ENCODE measurements at places on chromosomes 11 and 22. TPM values are rescaled to one million over a fixed set of nuclear protein-coding genes. Genes with fewer than 3 reads are reported as not detected.

SLC5A1 gene
- total RNA-seq: not detected

MUC6 gene
- not detected for total RNA-seq

MRGPRF gene
- total RNA-seq: not detected

C11orf21 gene
- 1.9 TPM for total RNA-seq

CD3G gene
- not detected for total RNA-seq

VSIG10L2 gene
- not detected for total RNA-seq

CD248 gene
- 0.46 TPM for total RNA-seq

ZNF408 gene
- total RNA-seq: 15.7 TPM

ASPHD2 gene
- total RNA-seq: 6.1 TPM

RAC2 gene
- 321 TPM for total RNA-seq

OR8D4 gene
- not detected for total RNA-seq

NTM gene
- not detected for total RNA-seq

TIRAP gene
- 8.6 TPM for total RNA-seq

GDPD4 gene
- not detected for total RNA-seq

Data from OCI-LY7 (cell line).